ENCODE measurements at places on chromosomes 2 and 18.

DNA sequence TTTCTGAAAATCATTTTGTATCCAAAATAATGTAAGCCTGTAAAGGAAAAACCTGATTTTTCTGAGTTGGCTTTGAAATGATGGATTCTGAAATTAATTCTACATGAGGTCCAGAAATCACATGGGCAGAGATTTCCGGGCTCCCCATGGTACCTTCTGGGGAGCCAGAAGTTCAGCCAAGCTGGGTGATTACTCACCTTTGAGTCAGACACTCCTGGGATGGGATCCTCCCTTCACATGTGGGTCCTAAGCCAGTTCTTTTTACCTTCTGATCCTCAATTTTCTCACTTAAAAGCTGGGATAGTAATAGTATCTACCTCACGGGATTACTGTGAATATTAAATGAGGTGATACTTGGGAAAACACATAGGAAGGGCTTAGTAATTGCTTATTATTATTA lies 179.8 kb upstream of the EPAS1 start:
- no peak for DNase-seq

- no peak for DNase-seq
Measured at GRCh38 chr18:12911929-12912703, 28.1 kb upstream of the PTPN2 start.

DNA sequence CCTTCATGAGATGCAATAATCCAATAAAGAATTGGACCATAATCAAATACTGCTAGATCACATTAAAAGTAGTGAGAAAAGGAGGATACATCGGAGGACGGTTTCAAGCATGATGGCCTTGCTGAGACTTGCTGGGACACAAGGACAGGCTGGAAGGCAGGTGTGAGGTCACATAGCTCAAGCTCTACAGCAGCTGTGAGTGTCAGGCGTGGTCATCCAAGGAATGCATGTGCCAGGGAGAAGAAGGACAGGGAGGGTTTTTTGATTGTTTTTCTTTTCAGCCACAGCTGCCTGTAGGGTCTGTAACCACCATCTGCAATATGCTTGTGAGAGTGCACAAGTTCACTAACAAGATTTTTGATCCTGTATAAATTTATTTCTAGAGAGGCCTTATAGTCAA lies 57.6 kb downstream of the BMP10 start:
- no peak for DNase-seq

DNA sequence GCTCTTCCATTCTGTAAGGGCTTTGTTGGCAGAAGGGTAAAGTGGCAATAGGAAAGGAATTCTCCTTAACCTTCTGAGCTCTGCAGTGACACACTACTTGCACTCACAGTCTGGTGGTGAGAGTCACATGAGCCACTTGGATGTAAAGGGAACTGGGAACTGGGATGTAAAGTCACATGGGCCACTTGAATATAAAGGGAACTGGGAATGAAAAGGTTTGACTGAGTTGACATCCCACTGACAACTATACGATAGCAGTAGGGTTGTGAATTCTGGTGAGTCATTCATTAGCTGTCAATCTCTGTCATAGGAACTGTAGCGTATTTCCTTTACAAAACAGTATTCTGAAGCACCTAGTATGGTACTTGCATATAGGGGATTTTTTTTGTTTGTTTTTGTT lies 5.5 kb downstream of the RPE start:
- DNase-seq: no peak

DNA sequence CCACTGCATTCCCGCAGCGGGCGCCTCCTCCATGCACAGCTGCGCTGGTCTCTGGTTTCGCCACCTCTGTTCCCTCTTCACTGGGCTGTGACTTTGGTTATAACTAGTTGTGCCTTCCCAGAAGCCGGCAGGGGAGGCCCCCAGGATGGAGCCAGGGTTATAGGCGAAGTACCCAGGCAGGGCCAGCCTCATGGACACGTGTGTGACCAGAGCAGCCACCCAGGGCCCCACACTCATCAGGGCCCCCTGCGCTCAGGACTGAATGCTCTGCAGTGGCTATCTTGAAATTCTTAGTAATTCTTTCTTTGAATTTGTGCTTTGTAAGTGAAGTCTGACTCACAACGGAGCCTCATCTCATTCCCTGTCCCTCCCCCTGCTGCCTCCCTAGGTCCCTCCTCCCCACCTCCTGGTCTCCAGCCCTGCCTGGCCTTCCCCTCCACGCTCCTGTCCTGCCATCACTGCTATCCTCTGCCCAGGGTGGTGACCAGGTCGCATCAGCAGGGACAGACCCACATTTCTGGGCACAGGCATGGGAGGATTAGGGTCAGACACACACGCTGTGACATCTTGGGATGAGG lies 38.1 kb upstream of the LBH start:
- DNase-seq: no peak

- DNase-seq: no peak
Measured at GRCh38 chr2:211162911-211163310, 606.5 kb downstream of the CPS1 start.

GRCh38 chr18:59484561-59485328 lies 125.7 kb upstream of the LMAN1 start:
- DNase-seq: no peak

DNA sequence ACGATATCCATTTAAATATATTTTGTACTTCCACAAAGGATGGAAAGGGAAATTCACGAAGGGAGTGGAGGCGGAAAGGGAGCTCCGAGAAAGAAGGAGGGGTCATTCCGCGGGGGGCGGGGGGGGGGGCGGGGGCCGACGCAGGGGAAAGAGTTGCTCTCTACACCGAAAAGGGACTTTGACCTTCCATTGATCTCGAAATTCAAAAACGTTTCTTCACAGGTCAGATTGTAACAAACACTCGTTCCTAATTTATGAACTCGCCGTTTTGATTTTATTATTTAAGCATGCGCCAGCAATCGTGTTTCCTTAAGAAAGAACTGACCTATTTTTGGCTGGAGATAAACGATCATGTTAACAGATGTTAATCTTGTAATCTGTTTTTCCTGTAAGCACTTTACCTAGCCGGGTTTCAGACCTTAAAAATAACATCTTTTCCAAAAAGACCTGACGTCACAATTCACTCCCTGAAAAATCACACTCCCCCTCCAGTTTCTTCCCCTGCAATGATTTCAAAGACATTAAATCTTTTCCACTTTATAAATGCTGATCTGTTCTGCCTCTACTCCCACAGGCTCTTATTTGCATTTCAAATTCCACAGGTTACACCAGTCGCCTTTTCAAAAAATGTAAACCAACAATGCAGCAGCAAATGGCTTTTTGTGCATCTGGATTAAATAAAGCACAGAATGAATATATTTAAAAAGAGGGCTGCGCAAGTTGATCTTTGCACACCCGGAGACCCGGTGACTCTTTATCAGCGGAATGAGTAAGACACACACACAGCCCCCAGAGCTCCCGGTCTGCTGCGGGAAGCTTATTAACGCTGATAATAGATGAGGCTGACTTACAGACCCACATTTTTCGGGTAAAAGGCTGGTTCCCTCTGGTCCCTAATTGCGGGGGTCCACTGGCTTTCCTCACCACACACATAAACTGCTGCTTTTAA lies 1.6 kb downstream of the ZNF516 start:
- no peak for DNase-seq

GRCh38 chr2:110869472-110870446 lies 137.4 kb downstream of the ACOXL start:
- DNase-seq: no peak

GRCh38 chr2:227853204-227853629 lies 18.2 kb upstream of the DAW1 start:
- no peak for DNase-seq

DNA sequence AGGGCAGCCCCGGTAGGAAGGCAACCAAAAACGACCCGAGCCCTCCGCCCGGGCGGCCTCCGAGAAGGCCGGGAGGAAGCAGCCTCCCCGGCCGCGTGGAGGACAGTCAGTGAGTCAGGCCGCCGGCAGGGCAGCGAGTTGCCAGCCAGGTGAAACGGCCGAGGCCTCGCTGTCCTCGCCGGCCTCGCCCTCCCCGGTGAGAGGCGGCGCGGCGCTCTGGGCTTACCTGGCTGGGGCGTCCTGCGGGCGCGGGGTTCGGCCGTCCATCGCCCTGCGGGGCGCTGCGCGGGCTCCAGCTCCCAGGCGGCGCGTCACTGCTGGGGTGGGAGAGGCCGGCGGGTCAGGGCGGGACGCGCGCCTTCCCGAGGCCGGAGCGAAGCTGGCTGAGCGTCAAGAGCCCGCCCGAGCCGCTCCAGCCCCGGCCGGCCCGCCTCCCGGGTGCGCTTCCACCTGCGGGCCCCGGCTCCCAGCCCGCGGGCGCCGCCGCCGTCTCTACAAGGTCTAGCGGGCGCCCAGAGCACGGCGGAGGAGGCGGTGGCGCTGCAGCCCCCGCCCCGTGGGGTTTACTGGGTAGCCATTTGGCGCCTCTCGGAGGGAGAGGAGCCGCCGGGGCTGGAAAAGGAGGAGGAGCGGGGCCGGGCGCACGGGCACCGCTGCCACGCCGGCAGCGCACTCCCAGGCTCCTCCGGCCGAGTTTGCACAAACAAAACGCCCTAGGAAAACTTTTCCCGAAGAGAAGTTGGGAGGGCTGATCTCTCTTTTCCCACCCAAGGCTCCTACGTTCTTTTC lies 499 bp downstream of the COBLL1 start:
- DNase-seq: peak; percentile 34

GRCh38 chr2:197599285-197599965 lies 76.0 kb downstream of the RFTN2 start:
- peak; percentile 14 for DNase-seq

DNA sequence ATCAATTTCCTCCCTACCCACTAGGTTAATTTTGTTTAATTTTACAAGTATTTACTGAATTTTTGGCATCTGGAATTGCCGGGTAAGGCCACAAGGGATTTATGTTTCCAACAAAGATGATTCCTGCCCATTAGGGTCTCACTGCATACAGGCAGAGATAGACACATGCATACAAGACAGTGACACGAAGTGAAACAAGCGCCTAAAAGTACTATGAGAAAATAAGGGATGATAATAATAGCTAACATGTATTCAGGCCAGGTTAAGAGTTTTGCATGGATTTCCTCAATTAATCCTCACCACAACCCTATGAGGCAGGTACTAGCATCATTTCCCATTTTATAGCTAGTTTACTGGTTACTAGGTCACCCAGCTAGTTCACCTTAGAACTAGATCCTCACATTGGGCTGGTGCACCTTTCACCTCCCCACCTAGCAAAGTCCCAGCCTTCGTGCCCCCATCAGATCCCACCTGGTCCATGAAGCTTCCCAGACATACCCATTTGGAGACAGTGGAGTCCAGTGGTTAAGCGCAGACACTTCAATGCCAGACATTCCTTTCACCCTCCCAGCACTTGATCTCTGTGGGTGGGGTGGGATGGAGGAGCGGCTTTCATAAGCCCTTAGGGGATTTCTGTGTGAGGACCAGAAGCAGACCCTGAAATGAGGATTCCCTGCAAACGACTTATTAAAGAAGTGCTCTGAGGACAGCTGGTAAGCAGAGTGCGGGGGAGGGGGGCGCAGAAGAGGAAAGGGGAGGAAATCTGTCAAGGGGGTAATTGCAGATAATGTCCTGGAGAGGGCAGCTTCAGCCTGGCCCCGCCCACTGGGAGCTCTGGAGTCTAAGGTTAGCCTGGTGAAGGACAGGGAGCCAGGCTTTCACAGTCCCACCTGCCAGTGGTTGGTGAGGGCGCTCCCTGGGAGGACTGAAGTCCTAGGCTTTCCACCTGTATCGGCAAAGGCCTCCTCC lies 5.8 kb upstream of the DGUOK start:
- peak; percentile 43 for DNase-seq

DNA sequence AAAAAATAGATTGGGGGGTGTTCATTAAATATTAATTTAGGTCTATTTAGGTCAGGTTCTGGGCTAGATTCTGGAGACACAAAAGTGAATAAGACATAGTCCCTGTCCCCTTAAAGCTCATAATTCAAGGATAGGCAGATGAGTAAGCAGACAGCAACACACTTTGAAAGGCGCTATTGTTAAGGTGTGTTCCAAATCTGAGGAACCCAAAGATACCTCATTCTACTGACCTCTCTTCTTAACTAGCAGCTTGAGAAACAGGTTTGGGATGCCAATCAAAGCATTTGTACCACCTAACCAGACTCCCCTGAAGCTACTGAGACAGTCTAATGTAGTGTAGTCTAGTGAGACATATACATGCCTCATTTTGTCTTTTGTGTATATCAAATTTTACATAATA lies 34.8 kb downstream of the SEMA4F start:
- DNase-seq: no peak

- no peak for DNase-seq
Measured at GRCh38 chr2:102483086-102483485, 10.1 kb downstream of the SLC9A4 start.

DNA sequence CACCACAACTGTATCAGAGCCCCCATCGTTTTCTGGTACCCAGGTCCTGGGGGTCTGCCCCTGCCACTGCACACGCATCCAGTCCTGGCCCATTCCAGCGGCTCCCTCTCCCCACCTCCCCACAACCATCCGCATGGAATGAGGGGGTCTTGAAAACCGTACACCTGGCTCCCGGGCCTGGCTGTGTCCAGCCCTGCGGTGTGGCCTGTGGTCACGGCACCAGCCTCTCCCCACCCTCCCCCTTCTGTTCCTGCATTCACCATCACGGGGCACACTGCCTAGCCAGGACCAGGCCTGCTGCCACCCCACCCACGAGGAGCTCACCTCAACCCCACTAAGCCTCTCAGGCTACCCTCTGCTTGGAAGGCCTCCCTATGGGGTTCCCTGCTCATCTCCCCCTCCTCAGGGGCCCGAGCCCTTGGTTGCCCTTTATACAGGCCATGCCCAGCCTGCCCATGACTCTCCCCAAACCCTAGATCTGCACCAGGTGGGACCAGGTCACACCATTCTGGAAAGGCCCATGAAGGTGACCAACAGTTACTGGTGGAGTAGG lies 11.4 kb downstream of the GPR35 start:
- no peak for DNase-seq

- DNase-seq: no peak
Measured at GRCh38 chr18:6441200-6441599, 26.5 kb upstream of the L3MBTL4 start.

DNA sequence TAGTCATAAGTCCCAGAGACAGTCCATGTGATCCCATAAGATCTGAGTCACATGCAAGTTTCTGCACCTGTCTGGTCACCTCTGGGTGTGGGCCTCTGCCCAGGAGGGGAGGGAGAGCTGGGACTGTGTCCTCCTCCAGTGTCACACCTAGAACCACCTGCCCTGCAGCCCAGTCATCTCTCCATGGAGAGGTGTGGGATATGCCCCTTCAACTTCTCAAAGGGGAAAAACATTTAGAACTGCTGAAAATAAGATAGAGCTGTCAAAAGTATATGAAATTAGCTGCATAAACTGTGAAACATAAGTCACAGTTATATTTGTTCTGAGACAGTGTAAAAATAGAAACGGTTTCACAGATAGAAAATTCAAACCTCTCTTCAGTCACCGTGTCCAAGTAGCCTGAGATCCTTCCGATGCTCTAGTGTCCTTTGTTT lies 55.4 kb downstream of the NGEF start:
- DNase-seq: no peak

DNA sequence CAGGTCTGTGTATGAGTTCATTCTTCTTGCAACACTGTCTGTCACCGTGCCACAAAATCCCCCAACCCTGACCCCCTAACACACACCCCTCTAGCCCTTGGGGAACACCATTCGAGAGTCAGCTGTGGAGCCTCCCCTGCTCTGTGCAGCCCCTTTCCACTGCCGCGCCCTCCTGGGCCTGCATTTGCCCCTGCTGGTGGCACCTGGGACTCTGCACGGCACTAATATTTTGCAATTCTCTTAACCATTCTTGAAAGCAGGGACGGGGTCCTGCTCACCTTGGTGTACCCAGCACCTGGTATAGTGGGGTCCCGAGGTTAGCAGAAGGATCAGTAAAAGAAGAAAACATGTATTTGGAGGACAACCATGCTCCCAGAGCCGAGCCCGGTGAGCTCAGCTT lies 124.0 kb downstream of the HDAC4 start:
- DNase-seq: no peak

- DNase-seq: no peak
Measured at GRCh38 chr18:10387399-10387798, 67.0 kb upstream of the APCDD1 start.

GRCh38 chr18:49898421-49898820 lies 85.1 kb upstream of the ACAA2 start:
- DNase-seq: peak; percentile 67

All from activated CD4-positive, alpha-beta T cell treated with anti-CD3 and anti-CD28 coated beads, Interleukin-2, amount 50 U/mL, for 48 hours (primary cell).